Bronchial epithelial cell (primary cell): ENCODE measurements at places on chromosomes 7 and 10. TPM values are rescaled to one million over a fixed set of nuclear protein-coding genes. Genes with fewer than 3 reads are reported as not detected.

DNA sequence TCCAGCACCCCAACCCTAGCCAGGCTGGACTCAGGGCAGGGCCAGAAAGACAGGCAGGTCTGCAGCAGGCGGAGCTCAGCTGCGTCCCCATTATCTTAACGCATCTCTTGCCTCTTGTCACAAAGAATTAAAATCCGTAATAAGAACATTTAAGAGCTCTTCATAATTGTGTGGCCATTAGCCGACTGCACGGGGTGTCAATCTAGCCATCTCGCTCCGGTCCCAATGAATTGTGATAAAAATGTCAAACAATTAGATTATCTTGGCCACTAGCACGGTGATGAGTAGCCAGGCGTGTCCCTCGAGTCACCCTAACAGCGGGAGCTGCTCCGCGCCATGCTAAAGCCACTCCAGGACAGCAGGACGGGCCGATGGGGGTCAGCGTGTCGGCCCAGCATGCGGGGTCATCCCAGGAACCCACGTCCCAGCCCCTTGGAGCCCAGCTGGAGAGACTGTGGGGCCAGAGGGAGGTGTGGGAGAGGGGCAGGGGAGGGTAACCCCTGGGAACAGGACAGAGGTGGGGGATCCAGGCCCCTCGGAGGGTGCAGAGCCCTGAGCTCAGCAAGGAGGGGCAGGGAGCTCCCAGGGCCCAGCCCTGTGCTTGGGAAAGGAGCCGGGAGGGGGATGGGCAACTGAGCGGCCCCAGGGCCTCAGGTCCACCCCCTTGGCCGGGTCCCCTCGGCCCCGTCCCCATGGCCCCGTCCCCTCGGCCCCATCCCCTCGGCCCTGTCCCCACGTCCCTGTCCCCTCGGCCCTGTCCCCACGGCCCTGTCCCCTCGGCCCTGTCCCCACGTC lies 17.7 kb upstream of the NKX6-2 start:
- DNase-seq, result no peak

DNA sequence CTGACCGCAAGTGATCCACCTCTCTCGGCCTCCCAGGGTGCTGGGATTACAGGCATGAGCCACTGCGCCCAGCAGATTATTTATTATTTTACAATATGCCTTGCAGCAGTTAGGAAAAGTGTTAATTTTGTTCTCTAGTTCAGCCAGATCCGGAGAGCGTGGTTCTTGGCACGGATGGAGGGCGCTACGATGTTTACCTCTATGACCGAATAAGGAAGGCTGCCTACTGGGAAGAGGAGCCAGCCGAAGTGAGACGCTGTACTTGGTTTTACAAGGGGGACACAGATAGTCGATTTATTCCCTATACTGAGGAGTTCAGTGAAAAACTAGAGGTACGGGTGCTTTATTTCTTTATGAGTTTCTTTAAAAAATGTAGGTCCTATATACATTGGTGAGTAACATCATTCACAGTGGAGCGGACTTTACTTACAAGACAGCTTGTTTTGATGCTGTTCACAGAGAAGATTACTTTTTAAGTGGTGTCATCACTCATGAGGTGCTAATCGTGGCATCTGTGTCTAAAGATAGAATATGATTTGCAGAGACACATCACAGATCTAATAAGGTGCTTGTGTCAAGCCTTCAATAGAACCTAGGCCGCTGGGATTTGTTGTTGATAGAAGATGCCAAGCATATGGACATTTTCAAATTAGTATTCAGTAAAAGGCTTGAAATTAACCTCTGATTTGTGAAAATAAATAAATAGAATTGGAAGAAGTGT lies 11.6 kb downstream of the SEC23IP start:
- no peak for DNase-seq

MMD2 gene
- not detected in 2 replicates for total RNA-seq

DNA sequence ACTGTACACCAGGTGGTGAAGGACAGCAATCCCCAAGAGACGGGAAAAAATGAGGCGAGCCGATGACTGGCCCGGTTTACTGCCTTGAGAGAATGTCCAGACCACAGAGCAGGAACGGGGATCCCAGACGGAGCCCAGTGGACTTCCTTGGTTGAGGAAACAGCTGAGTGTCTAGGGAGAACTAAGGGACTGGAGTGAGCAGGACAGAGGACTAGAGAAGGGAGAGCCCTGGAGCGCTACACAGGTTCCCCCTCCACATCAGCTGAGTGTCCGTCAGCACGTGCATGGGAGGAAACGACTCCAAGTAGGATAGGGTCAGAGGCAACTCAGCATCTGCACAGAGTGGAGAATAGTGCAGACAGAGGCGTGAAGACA lies 7.1 kb upstream of the WDR86 start:
- DNase-seq, result no peak

GRCh38 chr7:95688931-95689495 lies 83.3 kb upstream of the DYNC1I1 start:
- DNase-seq, result peak; percentile 55

KLHL7 gene
- 20.8 and 28.7 TPM in 2 replicates for total RNA-seq

- no peak for DNase-seq
Measured at GRCh38 chr10:113376428-113376827, 176.4 kb upstream of the HABP2 start.

GRCh38 chr7:40402661-40403060 lies 267.9 kb downstream of the SUGCT start:
- no peak for DNase-seq

GRCh38 chr10:95693071-95693667 lies 558 bp downstream of the TCTN3 start:
- DNase-seq, result peak; percentile 10

DNA sequence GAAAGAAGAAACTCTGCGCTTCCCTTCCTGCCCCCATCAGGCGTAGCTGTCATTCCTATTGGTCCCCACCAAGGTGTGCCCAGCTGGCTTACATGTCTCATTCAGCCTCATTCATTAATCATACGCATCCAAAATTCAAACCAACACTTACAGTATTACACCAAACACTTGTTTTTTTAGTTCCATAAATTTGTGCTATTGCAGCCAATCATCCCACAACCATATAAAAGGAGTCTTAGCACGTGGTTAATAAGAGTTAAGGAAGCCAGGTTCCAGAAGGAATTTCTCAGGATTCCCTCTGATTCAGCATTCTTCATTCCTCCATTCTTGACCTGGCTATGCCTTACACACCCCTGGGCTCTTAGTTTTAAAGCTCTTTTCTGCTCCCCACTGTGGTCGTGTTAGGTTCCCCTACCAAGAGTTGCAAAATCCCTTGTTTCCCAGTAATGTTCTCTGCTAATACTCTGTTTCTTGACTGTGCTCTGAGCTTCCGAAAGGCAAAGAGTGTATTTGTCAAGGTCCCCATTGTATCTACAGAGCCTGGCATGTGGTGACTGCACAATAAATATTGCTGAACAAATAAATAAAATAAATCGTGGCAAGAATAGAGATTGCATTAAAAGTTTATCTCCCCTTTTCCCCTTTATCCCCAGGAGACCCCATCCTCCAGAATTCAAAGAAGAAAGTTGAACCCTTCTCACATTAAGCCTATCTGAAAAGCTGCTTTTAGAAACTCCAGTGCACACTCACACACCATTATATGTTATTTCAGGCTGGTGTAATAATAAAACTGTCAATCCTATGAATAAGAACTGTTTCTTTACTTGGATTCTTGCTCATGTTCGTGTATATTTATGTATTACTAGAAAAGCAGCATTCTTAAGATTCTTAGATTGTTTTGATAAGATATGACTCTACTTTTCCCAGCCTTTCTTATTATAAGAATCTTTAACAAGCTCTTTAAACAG lies 514.4 kb downstream of the INHBA start:
- DNase-seq, result peak; percentile 92

SRGN gene
- 0.26 and 1.0 TPM in 2 replicates for total RNA-seq

DNA sequence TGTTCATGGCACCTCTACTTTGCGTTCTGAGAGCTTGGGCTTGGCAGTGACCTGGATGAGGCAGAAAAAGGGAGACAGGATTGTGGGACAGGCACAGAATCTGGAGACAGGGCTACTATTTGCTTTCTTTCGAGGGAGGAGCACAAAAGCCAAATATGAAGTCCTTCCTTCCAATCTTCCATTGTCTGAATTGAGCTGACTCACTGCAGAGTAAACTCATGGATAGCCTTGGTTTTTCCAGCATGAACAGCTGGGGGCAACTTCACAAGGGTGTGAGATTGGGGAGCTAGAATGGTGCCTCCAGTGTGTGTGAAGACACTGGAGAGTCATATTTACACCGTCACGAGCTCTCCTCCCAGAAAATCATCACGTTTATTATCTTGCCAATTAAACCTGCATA lies 55.6 kb upstream of the NRP1 start:
- DNase-seq, result peak; percentile 33

DNA sequence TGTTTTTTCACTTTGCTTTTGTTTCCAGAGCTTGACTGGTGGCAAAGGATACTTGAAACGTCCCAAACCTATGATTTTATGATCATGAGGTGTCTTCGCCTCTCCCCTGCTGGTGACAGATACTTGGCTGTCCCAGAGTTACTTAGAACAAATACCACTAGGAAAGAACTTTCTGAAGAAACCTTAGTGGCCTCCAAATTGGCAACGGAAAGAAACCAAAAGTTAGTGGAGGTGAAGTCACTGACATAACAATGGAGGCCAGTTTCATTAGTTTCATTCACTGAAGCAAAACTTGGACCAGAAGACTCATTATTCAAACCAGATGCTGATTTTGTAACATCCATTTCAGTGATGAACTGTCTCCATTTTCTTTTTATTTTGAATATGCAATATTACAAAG lies 68.6 kb downstream of the JAZF1 start:
- no peak for DNase-seq

GRCh38 chr7:131095346-131095745 lies 232.3 kb upstream of the MKLN1 start:
- no peak for DNase-seq

ANKRD2 gene
- 0.26 TPM in 2 replicates for total RNA-seq

DNA sequence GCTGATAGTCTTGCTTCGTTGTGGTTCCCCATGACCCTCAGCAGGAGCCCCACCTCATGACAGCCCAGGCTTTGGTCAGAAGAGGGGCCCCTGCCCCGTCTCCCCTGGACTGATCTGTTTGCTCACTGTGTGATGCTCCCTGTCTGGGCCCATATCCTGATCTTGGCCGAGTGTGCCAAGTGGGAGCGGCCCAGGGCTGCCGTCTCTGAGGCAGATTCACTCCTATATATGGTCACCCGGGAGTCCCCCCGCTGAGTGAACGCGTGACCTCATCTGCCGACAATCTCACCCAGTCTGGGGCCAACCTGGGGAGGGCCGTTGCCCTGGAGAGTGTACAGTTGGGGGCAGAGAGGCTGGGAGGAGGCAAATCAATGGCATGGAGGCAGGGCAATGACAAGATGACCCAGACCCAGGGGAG lies 34.5 kb downstream of the PPIF start:
- no peak for DNase-seq

DNA sequence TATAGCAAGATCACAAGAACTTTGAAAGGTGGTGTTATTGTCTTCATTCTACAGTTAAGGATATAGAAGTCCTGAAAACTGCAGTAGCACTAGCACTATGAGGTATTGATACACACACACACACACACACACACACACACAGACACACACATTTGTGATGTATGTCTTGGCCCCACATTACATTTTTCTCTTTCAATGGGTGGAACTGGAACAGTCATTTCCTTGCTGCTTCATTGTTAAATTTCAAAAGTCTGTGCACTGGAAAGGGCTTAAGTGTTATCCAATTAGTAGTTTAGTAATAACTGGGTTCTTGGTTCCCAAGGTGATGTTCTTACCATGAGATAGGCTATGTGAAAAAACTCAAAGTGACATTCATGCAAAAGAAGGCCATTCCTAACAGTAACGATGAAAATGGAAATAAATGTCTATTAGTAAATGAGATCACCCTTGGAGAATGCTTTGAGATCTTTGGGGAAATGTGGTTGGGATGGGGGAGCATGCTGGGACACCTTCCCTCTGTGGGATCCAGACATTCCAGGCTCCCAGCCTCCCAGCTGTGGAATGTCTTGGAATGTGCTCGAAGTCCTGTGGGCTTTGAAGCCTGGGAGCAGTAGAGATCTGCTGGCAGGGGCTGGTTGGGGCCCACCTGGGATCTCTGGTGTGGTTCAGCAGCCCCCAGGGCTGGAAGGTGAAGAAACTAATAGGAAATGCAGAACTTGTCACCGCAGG lies 37.4 kb upstream of the CALD1 start:
- peak; percentile 77 for DNase-seq

- DNase-seq, result no peak
Measured at GRCh38 chr7:114660126-114660486, 245.5 kb downstream of the FOXP2 start.

GRCh38 chr7:151442776-151443496 lies 3.0 kb upstream of the CRYGN start:
- no peak for DNase-seq

MYO3A gene
- not detected in 2 replicates for total RNA-seq

FRAT1 gene
- 1.5 and 1.6 TPM in 2 replicates for total RNA-seq

GRCh38 chr10:129481641-129482040 lies 14.6 kb downstream of the MGMT start:
- no peak for DNase-seq

- no peak for DNase-seq
Measured at GRCh38 chr10:125014086-125014830, 72.3 kb downstream of the ZRANB1 start.

DNA sequence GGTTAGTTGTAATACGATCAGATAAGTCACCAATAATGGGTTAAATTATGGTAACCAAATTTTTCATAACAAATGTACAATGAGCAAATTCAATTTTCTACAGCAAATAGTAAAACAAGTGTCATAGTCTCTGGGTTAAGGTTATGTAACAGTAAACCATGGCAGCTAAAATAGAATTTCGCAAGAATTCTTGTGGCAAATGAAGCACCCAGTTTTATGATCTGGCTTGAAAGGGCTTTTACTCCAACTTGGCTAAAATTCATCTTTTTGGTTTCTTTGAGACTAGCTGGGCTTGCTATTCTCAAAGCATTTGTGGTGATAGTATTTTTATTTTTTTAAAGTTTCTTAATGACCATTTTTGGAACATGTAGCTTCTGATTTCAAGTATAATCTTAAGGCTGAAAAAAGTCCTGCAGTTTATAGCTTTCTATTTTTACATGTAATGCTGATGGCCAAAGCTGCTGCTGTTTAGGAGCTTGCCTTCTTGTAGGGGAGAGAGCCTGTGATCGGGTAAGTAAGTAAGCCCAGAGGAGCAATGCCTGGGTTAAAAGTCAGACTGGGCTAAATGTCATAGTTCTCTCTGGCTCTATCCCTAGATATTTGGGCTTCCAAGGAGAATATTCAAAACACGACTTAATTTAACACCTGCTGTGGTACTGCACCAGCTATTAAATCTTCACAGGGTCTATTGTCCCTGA lies 55.5 kb upstream of the SYPL1 start:
- no peak for DNase-seq

GRCh38 chr10:18668026-18668425 lies 8.8 kb downstream of the ARL5B start:
- no peak for DNase-seq

DNA sequence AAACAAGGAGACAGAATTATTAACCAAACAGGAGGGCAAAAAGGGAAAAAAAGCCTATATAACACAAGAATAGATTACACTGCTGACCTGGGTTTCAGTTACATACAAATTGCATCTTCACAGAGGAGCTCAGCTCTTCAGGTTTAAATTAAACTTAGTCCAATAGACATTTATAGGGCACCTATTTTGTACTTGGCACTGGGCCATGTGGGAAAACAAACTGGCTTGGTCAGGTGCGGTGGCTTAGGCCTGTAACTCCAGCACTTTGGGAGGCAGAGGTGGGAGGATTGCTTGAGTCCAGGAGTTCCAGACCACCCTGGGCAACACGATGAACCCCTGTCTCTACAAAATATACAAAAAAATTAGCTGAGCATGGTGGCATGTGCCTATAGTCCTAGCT lies 62.3 kb upstream of the CCDC6 start:
- DNase-seq, result no peak
